ENCODE measurements at places on chromosomes 12 and 14.

- DNase-seq: no peak
Measured at GRCh38 chr12:21483531-21483930, 17.9 kb downstream of the RECQL start.

DNA sequence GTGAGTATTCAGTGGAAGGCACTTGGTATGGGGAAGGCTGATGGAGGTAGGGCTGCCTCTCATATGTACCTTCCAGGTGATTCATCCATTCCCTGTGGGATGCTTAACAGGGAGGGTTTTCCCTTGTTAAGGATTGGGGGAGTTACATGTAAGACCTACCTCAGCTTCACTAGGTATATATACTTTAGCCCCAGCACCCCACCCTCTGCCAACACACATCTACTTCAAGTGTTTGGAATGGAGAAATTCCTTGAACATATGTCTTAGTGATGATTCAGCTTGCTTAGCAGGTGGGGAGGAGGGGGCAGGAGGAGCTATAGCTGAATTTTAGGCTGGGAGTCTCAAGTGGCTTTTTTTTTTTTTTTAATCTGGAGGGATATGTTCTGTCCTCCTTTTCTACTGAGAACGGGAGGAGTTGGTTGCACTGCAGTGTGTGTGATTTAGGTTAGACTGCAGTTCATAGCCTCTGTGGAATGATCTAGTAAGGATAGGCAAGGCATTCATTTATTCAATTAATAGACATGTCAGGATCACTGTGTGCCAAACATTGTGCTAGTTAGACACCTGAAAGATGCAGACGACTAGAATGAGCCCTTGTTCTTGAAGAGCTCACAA is 1.7 kb downstream of the PIP4K2C start:
- no peak for DNase-seq

DNA sequence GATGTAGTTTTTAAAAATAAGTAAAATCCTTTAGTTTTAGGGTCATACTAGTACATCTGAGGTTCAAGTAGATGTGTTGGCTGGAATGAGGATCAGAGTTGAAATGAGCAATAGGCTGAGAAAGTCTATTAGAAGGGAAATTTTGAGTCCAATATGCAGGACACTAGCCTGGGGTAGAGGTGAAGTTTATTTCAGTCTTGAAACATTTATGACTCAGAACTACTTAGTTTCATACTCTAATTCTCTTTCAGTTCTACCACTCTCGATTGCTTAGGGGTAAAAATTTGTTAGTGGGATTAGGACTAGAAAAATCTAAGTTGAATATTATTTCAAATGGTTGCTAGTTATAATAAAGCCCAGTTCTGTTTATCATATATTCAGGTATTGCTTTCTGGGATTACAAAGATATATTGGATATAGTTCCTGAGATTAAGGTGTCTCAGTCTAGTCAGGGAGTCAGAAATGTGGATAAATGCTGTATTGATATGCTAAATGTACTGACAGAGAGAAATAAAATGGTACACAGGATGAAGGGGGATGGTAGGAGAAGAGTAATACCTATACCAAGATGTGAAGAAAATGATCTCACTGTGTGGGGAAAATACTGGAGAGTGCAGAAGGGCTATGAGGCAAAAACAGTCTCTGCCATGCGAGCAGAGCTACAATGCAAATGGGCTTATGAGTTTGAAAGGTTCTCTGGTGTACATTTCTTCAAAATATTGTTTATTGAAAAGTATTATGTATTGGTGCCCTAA is 395.8 kb upstream of the FBXO33 start:
- DNase-seq: no peak

- DNase-seq: no peak
Measured at GRCh38 chr14:70722418-70722817, 80.7 kb downstream of the TTC9 start.

DNA sequence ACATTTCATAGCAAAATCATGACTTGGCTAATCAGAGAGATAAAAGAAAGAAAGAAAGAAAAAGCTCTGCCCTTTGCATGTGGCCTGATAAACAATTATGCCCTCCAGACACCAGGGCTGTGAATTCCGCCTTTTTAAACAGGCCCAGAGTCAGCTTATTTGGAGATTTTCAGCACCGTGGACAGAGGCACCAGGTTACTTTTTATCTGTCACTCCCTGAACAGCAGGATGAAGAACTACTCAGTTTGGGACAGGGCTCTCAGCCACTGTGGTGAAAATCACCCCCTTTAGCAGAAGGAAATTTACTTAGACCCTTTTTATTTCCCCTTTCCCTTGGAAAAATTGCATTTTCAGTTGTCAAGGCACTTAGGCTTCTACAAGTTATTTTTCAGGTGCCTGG is 359.9 kb downstream of the NRXN3 start:
- no peak for DNase-seq

GRCh38 chr14:62029569-62029924 is 267.3 kb downstream of the SNAPC1 start:
- DNase-seq: no peak

DNA sequence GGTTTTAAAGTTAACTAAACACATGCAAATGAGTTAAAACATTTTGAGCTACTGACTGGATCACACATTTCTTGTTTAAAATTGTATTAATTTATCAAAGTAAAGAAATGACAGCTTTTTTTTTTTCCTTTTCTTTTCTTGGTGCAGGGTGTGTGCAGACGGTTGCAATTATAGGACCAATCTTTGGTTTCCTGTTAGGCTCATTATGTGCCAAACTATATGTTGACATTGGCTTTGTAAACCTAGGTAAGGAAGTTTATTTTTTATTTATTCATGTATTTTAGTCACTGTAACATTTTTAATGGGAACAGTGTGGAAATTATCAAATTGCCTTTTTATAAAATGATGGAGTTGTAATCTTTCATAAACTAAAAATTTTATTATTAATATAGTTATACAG is 21.9 kb downstream of the SLCO1C1 start:
- DNase-seq: no peak

Data from HL-60 (cell line).